ENCODE measurements at places on chromosomes 1 and 21.

GRCh38 chr1:43015269-43015668, 56.6 kb upstream of the SLC2A1 start:
- DNase-seq = no peak

- no peak for DNase-seq
Measured at GRCh38 chr1:97507863-97508262, 413.0 kb downstream of the DPYD start.

DNA sequence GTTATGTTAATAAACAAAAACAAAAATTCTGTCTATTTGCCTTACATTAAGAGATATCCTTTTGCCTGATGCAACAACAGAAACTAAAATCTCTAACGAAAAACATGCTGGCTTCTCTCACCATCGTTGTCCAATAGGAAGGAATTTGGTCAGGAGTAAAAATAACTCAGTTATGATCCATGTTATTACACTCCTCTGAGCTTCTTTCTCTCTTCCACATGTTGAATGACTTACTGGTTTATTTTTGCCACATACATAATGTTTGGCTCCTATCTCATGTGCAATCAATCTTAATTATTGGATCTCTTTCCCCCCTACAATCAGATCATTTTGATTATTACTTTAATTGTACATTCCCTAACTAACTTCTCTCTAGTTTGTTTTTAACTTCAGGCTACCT, 688.4 kb downstream of the USP25 start:
- DNase-seq = no peak

- DNase-seq = no peak
Measured at GRCh38 chr1:165577707-165578106, 33.9 kb downstream of the LRRC52 start.

DNA sequence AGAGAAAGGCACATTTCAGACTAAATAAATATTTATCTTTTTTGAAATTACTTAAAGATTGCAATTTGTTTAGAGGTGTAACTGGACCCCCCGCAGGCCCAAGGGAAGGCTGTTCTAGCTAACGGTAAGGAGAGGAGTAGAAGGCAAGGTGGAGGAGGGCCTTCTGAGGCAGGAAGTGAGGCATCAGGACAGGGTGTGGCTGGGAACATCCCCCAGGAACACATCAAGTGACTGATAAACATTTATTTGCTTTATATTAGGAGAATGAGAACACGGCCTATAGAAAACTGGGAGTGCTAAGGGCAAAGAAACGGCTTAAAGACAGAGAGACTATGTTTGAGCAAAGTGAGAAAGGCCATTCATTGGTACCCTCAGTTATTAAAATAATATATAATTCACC, 23.2 kb downstream of the HIVEP3 start:
- DNase-seq = no peak

Data from HL-60 (cell line).